Activated B cell treated with CpG ODN at 0.5 μM for 24 hours (primary cell): ENCODE measurements at places on chromosomes 7 and 10. TPM values are rescaled to one million over a fixed set of nuclear protein-coding genes. Genes with fewer than 3 reads are reported as not detected.

DNA sequence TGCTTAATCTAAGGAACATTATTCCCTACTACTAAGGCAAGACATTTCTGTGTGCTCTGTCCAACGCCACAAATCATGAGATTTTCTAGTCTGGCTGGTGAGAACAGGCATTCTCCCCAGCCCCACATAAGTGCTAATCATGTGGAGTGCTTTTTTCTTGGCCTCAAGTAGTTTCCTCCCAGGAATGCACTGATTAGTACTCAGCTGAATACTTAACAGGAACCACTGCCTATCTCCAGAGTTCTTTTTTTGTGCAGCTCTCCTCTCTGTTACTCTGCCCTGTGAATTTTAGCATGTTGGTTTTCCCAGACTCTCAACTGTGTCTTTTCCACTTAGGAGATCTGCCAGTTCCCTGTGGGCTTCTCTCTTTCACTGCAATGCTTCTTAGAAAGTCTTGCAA lies 1098.5 kb upstream of the LRRTM3 start:
- DNase-seq = no peak

The NPFFR1 gene
- total RNA-seq = not detected in 2 replicates

DNA sequence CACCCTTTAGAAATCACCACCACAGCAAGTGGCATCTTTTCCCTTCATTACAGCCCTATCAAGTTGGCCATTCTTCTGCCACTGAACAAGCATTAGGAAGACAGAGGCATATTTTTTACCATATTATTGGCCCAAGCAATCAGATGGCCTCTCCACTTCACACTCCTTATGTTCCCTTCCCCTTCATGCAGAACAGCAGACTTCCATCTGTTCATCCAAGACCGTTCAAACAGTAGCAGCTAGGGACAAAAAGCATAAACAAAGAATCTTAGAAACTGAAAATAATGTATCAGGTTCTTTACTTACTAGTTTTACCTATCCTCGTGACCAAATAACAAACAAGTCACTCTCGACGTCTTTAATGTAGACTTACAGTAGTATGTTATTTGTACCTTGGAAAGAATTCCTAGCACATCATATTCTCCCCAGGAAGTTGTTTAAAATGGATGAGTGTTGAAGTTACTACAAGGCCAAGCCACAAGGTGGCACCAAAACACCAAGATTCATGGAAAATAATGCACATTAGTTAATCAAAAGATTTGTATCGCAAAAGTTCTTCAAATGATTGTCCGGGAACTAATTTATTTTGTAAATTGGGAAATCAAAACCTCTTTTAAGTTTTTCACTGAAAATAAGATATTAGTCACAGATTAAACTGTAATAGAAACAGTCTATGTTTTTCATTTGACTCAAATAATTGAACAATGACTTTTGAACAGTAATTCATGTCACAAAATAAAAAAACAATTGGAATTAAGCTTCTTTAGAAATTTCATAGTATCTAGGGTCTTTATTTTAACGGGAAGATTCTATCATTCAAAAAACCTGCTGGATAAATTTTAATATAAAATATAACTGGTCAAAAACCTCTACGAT lies 112.1 kb downstream of the VPS41 start:
- DNase-seq = no peak

The ZNF736 gene
- 54.4 and 71.6 TPM in 2 replicates for total RNA-seq
